Body of pancreas (tissue), 4 donors: ENCODE measurements at places on chromosomes 12 and 14.

GRCh38 chr14:63275611-63276010, 43.1 kb downstream of the GPHB5 start:
- no peak for DNase-seq

- peak; percentile 42 for DNase-seq
These were observed 116.6 kb downstream of the ETV6 start for GRCh38 chr12:11765817-11766794.

- no peak for DNase-seq
These were observed 49.8 kb downstream of the SLC6A12 start for GRCh38 chr12:164207-164606.

DNA sequence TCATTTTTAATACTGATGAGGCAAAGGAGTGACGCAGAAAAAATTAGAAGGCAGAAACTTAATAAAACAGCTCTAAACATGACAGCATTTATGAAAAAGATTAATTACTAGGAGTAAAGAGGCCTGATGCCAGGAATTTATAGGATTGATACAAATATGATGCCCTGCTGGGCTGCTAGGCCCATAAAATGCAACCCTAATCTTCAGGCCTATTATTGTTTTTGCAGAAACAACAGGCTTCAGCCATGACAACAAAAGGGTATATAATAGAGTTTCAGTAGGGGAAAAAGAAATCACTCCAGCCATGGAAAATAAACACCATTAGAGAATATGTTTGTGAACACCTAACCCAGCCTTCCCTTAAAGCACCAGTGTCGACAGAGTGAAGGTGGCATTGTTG, 50.6 kb downstream of the OTX2 start:
- no peak for DNase-seq

- no peak for DNase-seq
These were observed 23.2 kb upstream of the DCN start for GRCh38 chr12:91205811-91206210.

GRCh38 chr12:116266168-116266601, 11.3 kb downstream of the MED13L start:
- no peak for DNase-seq

DNA sequence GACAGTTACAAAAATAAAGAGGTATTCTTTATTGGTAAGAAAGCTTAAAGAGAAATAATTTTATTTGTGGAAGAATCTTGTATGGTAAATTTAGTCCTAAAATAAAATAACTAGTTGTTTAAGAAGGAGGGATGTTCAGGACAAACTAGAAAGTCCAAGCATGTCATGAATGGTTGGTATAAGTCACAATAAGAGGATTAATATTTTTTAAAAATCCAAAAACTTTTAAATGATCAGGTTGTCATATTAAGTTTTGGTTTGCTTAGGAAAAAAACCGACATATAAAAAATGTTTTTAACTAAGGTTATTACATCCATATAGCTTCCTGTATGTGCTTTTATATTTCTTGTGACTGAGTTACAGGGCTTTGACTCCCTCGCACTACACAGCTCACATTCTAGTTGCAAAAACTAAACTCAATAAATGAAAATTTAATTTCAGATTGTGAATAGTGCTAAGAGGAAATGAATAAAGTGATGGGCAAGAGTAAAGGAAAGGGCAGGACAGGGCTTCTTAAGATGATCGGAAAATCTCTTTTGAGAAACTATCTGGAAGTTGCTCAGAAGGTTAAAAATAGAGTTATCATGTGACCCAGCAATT, 80.7 kb upstream of the METAP2 start:
- DNase-seq, result no peak

DNA sequence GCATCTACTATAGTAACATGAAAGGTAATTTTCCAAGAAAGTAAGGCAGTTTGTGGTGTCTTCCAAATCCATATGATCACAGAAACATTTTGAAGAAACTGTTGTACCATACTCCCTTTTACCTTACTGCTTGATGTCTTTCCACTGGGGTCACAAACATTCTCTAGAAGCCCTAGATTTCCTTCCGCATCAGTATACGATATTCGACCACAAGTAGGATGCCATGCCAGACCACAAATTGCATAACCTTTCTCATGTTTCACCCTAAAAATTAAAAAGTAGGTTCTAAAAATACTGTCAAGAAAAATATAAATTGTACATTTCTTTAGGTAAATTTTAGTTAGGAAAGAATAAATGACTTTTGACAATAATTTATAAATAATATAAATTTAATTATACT, 26.5 kb downstream of the WDHD1 start:
- DNase-seq, result no peak

GRCh38 chr14:21268617-21269251, 508 bp downstream of the HNRNPC start:
- peak; percentile 64 for DNase-seq

DNA sequence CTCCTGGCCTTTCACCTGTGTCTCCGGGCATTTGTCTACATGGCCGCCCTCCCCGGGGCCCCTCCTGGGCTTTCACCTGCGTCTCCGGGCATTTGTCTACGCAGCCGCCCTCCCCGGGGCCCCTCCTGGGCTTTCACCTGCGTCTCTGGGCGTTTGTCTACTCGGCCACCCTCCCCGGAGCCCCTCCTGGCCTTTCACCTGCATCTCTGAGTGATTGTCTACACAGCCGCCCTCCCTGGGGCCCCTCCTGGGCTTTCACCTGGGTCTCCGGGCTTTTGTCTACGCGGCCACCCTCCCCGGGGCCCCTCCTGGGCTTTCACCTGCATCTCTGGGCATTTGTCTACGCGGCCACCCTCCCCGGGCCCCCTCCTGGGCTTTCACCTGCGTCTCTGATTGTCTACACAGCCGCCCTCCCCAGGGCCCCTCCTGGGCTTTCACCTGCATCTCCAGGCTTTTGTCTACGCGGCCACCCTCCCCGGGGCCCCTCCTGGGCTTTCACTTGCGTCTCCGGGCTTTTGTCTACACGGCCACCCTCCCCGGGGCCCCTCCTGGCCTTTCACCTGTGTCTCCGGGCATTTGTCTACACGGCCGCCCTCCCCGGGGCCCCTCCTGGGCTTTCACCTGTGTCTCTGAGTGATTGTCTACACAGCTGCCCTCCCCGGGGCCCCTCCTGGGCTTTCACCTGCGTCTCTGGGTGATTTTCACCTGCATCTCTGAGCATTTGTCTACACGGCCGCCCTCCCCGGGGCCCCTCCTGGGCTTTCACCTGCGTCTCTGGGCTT, 68.0 kb upstream of the GALNT9 start:
- no peak for DNase-seq

- no peak for DNase-seq
These were observed at the start of gene PAPLN for GRCh38 chr14:73237219-73237785. Gene PAPLN (plus strand): TSS chr14:73237506. CDS start chr14:73239779, 2,273 bp downstream.

- DNase-seq, result no peak
These were observed 6.4 kb upstream of the GPR68 start for GRCh38 chr14:91250912-91251311.

DNA sequence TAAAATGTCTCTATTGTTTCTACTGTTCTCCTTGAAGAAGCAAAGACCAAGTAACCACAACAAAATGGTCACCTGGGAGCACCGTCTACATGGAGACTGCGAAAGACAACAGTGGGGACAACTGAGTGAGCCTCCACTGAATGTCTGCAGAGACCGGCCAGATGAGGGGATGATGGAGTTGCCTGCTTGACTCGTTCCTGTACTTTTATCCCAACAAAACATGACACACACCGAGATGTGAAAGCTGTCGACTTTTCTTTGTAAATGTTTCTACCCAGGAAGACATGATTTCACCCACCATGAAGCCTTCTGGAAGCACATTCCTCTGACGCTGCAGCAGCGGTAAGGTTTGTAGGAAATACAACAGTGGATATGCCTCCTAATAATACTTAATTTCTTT, 66.9 kb downstream of the FOXN3 start:
- DNase-seq, result no peak

GRCh38 chr14:36555998-36556743, 26.2 kb downstream of the NKX2-8 start:
- no peak for DNase-seq

DNA sequence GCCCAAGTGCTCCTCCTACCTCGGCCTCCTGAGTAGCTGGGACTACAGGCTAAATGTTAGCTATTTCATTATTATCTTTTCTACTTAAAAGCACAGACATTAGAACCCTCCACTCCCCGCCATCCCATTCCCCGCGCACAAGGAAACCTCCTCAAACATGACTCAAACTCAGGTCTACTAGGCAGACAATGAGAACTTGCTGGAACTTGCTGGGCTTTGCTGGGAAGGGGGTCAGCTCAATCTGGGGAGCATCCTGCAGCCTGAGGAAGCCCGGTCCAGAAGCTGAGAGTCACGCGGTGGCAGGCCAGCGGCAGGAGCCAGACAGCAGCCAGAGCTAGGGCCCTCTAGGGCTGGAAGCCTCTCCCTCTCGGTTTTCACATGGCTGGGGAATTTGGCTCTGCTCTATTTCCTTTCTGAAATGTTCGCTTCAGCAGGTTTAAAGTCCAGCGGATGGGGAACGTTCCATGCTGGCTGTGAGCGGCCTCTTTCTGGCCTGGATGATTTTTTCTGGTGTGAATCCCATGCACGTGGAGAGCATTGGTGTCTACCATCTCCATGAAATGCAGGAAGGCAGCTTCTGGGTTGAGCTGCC, 68.5 kb downstream of the SLC6A12 start:
- no peak for DNase-seq

DNA sequence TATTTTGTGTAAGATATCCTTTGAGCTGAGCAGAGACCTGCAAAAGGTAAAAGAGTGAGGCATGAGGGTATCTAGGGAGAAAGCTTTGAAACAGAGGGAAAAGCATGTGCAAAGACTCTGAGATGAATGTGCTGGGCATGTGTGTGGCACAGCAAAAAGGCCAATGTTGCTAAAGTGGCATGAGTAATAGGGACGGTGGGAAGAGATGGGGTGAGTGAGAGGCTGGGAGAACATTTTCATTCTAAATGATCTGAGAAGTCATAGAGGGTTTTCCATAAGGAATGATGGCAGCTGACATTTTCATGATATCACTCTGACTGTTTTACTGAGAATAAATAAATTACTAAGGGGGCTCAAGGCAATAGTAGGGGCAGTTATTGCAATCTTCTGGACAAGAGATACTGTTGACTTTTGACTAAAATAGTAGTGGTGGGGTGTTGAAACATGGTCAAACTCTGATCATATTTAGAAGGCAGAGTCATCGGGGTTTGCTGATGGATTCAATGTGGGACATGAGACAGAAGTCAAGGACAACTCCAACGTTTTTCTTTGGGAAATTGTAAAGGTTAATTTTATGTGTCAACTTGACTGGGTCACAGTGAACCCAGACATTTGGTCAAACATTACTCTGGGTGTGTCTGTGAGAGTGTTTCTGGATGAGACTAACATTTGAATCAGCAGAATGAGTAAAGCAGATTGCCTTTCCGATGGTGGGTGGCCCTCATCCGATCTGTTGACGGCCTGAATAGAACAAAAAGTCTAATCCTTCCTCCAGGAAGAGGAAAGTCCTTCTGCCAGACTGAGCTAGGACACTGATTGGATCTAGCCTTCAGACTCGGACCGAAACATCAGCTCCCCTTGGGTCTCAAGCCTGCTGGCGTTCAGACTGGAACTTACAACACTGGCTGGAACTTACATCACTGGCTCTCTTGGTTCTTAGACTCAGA, 193.9 kb upstream of the PLXNC1 start:
- DNase-seq, result no peak

- DNase-seq, result peak; percentile 51
These were observed 5.7 kb downstream of the TMEM19 start for GRCh38 chr12:71691504-71692129.

DNA sequence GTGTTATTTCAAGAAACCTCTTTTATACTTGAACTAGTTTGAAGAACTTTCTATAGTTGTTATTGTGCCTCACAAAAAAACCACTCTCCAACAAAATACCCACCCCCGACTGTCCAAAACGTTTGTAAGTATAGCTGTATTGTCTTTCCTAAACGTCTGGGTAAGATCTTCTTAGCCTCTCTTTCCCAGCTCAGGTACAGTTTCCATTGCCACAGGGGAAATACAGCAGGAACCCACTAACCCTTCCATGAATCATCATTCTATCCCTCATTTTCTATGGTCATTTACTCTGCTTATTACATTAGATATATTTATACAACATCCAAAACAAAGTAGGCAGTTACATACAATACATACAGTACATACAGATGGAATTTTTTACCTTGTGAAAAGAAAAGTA, 70.8 kb downstream of the ZFC3H1 start:
- DNase-seq, result no peak

DNA sequence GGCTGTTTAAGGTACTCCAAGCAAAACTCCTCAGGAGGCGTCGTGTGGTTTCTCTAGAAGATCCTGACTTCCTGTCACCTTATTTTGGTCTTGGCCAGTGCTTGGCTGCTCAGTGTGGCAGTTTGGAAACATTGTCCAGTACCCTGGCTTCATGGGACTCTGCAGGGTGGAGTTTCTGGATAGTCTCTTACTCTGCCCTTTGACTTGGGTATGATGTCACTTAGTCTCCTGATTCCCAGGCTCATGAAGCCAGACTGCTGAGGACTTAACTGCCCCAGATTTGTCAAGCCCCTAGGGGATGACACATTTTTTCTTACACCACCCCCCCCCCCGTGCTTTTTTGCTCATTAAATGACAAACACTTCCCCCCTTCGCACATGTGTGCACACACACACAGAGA, 82.7 kb downstream of the ADCK1 start:
- DNase-seq, result peak; percentile 21

GRCh38 chr14:37172024-37172869, at the start of gene SLC25A21:
Gene SLC25A21 (minus strand): TSS chr14:37172606.
- DNase-seq, result peak; percentile 78

- no peak for DNase-seq
These were observed 3.6 kb downstream of the SPRING1 start for GRCh38 chr12:116734156-116734768.
